ENCODE measurements at places on chromosomes 12 and 14.

- DNase-seq, result no peak
Measured at GRCh38 chr12:5807090-5807414, 138.0 kb downstream of the ANO2 start.

DNA sequence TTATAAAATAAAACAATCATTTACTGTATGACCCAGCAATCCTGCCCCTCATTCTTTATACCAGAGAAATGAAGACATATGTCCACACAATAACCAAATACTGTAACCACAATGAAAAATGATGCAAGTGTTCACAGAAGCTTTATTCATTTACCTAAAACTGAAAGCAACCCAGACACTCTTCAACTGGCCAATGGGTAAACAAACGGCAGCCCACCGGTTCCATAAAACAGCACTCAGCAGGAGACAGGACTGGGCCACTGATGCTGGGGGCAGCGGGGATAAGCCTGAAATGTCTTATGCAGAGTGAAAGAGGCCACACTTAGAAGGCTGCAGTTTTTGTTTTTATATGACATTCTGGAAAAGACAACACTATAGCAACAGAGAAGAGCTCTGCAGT, 15.1 kb downstream of the DDX51 start:
- DNase-seq, result no peak

- DNase-seq, result no peak
Measured at GRCh38 chr14:75339059-75339458, 60.4 kb downstream of the FOS start.

DNA sequence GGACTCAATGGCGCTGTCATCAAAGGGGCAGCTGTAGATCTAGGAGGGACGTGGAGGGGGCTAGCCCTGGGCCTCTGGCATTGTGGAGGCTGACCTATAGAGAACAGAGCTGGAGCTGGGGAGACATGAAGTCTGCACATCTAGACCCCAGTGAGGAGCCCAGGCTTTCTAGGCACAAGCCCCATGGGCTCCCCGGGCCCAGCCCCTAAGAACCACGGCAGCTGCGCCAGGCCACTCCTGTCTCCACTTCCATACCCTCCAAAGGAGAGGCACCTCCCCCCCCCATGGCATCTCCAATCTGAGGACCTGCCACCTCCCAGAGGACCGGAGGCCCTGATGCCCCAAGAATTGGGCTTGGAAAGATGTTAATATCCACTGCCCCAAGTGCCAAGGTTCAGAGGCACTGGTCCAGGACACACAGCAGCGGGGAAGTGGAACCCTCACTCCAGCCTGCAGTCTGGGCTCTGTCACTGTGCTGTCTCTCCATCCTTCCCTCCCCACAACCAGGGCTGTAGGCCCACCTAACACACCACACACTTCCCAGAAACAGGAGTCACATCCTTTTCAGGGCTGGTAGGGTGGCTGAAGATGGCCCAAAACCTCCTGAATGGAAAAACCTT, 4.5 kb downstream of the ANKRD9 start:
- no peak for DNase-seq
